Naive thymus-derived CD4-positive, alpha-beta T cell (primary cell): ENCODE measurements at places on chromosomes 3 and 15.

DNA sequence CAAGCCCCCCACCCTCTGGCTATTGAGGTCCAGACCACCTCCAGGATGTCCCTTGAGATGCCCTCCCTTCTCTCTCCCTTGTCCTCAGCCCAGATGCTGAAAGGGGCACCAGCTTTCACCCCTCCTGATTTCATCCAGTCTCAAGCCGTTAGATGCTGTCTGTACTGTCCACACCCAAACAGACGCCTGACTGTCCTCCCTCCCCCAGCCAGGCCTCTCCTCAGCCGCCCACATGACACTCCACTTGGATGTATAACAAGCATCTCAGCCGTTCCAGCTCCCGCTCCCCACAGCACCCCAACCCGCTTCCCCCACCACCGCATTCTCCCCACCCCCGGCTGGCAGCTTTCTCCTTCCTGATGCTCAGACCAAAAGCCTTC, 25.0 kb upstream of the CYP11A1 start:
- no peaks in the 10 kb centered on the region for H3K4me1 ChIP-seq
- DNase-seq = no peak
- no peaks in the 10 kb centered on the region for H3K27me3 ChIP-seq
- no peak overlapping the region for H3K4me3 ChIP-seq
- no peaks in the 10 kb centered on the region for H3K36me3 ChIP-seq

GRCh38 chr3:40615918-40616819, 91.4 kb downstream of the ZNF621 start:
- H3K4me3 ChIP-seq = no peak overlapping the region
- H3K27me3 ChIP-seq = no peaks in the 10 kb centered on the region
- no peaks in the 10 kb centered on the region for H3K36me3 ChIP-seq
- DNase-seq = no peak
- H3K4me1 ChIP-seq = no peaks in the 10 kb centered on the region

GRCh38 chr3:157094301-157094700, 65.6 kb downstream of the CCNL1 start:
- DNase-seq = no peak
- H3K27ac ChIP-seq = no peak overlapping the region
- no peaks in the 10 kb centered on the region for H3K36me3 ChIP-seq
- H3K27me3 ChIP-seq = no peaks in the 10 kb centered on the region
- H3K4me1 ChIP-seq = peaks cover 15% of the 10 kb centered on the region
- H3K4me3 ChIP-seq = no peak overlapping the region

GRCh38 chr15:49290191-49290590, 120.1 kb downstream of the GALK2 start:
- no peak overlapping the region for H3K27ac ChIP-seq
- no peaks in the 10 kb centered on the region for H3K27me3 ChIP-seq
- no peak overlapping the region for H3K4me3 ChIP-seq
- DNase-seq = no peak
- no peaks in the 10 kb centered on the region for H3K4me1 ChIP-seq

- no peak overlapping the region for H3K27ac ChIP-seq
- H3K4me1 ChIP-seq = peaks cover 10% of the 10 kb centered on the region
- no peak overlapping the region for H3K4me3 ChIP-seq
- no peaks in the 10 kb centered on the region for H3K27me3 ChIP-seq
- no peaks in the 10 kb centered on the region for H3K36me3 ChIP-seq
These were observed 69.4 kb downstream of the SLCO3A1 start for GRCh38 chr15:91922646-91923547.

GRCh38 chr3:42652611-42653302, 740 bp upstream of the ZBTB47 start:
- H3K27me3 ChIP-seq = no peaks in the 10 kb centered on the region
- DNase-seq = no peak
- H3K27ac ChIP-seq = no peak overlapping the region

GRCh38 chr3:57961828-57962447, 46.3 kb upstream of the FLNB start:
- H3K4me3 ChIP-seq = no peak overlapping the region
- no peaks in the 10 kb centered on the region for H3K4me1 ChIP-seq
- no peak overlapping the region for H3K27ac ChIP-seq
- no peak for DNase-seq

GRCh38 chr3:131744765-131745164, 242.0 kb upstream of the MRPL3 start:
- no peaks in the 10 kb centered on the region for H3K36me3 ChIP-seq
- no peak overlapping the region for H3K27ac ChIP-seq
- no peak for DNase-seq
- H3K4me3 ChIP-seq = no peak overlapping the region

DNA sequence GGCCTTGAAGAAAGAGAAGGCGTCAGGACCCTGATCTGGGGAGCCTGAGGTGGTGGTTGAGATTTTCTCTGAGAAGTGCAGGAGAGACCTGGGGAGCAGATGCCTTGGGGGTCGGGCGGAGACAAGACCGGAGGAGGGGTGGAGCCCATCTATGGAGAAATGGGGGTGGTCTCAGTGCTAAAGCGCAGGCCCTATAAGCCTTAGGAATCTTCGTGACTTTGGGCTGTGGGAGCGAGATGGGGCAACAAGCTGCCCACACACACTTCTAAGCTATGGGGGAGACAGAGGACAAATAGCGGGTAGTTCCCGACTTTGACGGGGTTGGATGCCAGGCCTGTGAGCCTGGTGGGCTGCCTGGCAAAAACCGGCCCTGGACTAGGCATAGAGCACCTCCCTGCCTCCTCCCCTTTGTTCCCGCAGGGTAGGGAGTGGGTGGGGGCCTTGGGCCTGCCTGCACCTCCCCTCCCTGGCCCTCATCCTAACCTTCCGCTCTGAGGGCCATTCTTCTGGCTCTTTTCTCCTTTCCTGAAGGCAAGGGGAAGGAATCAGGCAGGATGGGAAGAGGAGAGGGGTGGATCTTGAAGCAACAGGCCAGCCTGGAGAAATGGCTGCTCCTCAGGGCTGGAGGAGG, 880 bp downstream of the NISCH start:
- no peaks in the 10 kb centered on the region for H3K27me3 ChIP-seq
- peaks cover 11% of the 10 kb centered on the region for H3K36me3 ChIP-seq
- peaks cover 15% of the 10 kb centered on the region for H3K4me1 ChIP-seq
- peak overlapping the region; percentile 98 for H3K4me3 ChIP-seq

DNA sequence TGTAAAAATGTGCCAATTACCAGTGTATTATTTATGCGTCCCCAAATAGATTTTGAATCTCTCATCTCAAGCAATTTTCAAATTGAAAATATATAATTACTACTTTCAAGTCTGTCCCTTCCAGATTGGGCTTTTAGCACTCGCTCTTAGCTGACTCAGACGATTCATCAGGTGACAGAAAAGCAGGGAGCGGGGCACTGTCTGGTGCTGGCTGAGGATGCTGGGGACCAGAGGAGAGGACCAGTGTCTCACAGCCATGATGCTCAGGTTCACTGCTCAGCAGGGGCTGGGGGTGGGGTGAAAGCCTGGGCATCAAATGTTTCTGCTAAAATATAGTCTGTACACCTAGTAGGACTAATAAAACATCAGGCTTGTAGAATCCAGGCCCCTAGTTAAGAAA, 199.9 kb downstream of the GABRG3 start:
- DNase-seq = no peak
- H3K4me1 ChIP-seq = no peaks in the 10 kb centered on the region
- H3K4me3 ChIP-seq = no peak overlapping the region
- H3K27me3 ChIP-seq = no peaks in the 10 kb centered on the region
- no peaks in the 10 kb centered on the region for H3K36me3 ChIP-seq

DNA sequence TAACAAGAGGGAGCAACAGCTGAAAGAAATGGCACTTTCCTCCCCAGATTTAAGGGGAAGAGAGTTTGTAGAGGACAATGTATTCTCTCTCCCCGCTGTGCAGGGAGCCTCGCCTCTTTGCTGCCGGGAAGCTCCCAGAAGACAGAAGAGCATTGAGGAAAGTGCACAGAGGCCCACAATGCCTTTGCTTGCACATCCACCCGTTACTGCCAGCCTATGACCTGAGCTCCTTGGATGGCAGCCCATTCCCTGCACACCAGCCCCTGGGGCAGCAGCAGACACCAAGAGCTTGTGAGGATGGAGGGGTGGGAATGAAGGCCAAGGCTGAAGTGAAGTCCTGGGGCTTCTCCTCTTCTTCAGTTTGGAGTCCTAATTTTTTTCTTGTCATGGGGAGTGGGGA, 67.0 kb downstream of the CLDN11 start:
- no peak overlapping the region for H3K27ac ChIP-seq
- no peaks in the 10 kb centered on the region for H3K36me3 ChIP-seq
- H3K4me3 ChIP-seq = no peak overlapping the region
- DNase-seq = no peak
- H3K27me3 ChIP-seq = no peaks in the 10 kb centered on the region
- H3K4me1 ChIP-seq = no peaks in the 10 kb centered on the region

DNA sequence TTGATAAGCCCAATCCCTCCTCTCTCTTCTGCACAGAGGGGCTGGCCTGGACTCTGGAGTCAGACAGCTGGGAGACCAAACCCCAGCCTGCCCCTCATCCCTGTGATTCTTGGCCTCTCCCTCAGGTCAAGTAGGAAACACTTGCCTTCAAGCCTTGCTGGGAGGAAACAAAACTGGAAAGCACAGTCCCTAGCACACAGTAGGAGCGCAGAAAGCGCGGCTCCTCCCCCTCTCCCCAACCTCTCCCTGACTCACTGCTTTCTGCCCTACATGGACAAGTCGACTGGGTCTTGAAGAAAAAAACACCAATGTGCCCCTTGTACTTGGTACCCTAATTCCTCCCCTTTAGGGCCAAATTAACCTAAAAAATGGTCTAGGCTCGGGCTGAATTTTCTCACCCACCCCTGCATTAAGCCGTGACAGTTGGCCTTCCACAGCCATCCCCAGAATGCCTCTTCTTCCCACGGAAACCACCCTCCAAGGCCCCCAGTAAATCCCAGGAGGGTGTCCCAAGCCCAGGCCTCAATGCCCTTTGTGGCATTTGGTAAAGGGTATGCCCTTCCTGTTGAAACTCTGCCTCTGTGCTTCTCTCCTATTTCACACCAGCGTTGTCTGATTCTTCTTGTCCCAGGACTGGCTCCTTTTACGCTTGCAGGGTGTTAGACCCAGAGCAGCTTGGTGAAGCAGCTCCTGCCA, 11.3 kb upstream of the RAF1 start:
- DNase-seq = no peak
- H3K36me3 ChIP-seq = no peaks in the 10 kb centered on the region
- H3K27me3 ChIP-seq = no peaks in the 10 kb centered on the region
- no peaks in the 10 kb centered on the region for H3K4me1 ChIP-seq
- no peak overlapping the region for H3K27ac ChIP-seq

DNA sequence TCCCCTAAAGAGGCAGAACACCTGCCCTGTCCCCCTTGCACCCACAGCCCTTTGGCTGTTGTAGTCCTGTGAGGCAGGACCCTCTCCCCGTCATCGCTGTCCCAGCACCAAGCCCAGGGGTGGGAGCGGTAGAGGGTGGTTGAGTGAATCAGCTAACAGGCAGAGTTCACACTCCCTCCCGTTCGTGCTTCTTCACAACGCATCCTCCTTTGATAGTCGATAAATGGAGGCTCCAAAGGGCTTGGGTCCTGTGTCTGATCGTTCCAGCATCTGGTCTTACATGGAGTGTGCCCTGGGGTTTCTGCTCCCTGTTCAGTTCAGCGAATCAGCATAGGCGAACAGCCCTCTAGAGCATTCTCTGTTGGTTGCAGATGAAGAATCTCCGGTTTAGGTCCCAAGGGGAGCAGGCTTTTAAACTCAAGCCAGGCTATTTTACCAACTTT, 820 bp upstream of the HMCES start:
- DNase-seq = no peak
- peaks cover 14% of the 10 kb centered on the region for H3K4me1 ChIP-seq
- no peak overlapping the region for H3K4me3 ChIP-seq
- H3K36me3 ChIP-seq = peaks cover 49% of the 10 kb centered on the region
- no peaks in the 10 kb centered on the region for H3K27me3 ChIP-seq

- H3K4me3 ChIP-seq = no peak overlapping the region
- no peaks in the 10 kb centered on the region for H3K4me1 ChIP-seq
- no peak for DNase-seq
- no peaks in the 10 kb centered on the region for H3K27me3 ChIP-seq
- no peaks in the 10 kb centered on the region for H3K36me3 ChIP-seq
- no peak overlapping the region for H3K27ac ChIP-seq
These were observed 15.2 kb downstream of the TRAIP start for GRCh38 chr3:49841126-49841696.

GRCh38 chr15:66603301-66604179, 37.7 kb upstream of the LCTL start:
- no peaks in the 10 kb centered on the region for H3K27me3 ChIP-seq
- no peak overlapping the region for H3K27ac ChIP-seq
- no peaks in the 10 kb centered on the region for H3K36me3 ChIP-seq
- H3K4me1 ChIP-seq = no peaks in the 10 kb centered on the region
- peak; percentile 59 for DNase-seq

DNA sequence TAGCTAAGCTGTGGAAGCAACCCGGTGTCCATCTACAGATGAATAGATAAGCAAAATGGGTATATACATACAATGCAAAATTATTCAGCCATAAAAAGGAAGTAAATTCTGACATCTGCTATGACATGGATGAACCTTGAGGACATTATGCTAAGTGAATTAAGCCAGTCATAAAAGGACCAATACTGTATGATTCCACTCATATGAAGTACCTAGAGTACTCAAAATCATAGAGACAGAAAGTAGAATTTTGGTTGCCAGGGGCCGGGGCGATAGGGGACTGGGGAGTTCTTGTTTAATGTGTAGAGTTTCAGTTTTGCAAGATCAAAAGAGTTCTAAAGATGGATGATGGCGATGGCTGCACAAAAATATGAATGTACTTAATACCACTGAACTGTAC, 10.3 kb downstream of the EID1 start:
- no peaks in the 10 kb centered on the region for H3K27me3 ChIP-seq
- H3K4me3 ChIP-seq = no peak overlapping the region
- DNase-seq = no peak

DNA sequence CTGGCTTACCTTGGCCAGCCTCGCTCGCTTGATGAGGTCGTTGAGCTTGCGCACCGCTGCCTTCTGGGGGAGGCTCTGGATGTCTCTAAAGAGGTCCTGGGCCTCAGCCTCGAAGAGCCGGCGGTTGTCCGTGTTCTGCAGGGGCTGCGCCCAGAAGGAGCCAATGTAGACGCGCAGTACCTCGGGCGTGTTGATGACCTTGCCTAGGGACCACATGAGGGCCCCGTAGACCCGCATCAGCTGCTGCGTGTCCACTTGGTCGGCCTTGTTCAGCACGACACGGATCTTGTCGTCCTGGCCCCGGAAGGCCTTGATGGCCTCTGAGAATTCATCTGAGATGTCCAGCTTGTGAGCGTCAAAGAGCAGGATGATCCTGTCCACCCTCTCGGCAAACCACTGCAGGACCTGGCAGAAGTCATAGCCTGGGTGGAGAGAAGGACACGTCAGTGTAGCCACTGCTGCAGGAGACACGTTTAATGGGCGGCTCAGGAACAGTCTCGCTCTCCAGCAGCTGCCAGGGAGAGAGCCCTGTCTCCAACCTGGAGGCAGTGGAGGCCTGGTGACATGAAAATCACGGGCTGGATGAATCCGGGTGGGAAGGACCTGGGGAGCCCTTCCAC, 25.5 kb upstream of the SPTBN5 start:
- no peaks in the 10 kb centered on the region for H3K4me1 ChIP-seq
- no peaks in the 10 kb centered on the region for H3K36me3 ChIP-seq
- H3K4me3 ChIP-seq = no peak overlapping the region
- no peak overlapping the region for H3K27ac ChIP-seq
- no peaks in the 10 kb centered on the region for H3K27me3 ChIP-seq
- DNase-seq = no peak

- H3K27ac ChIP-seq = no peak overlapping the region
- H3K36me3 ChIP-seq = no peaks in the 10 kb centered on the region
- no peaks in the 10 kb centered on the region for H3K27me3 ChIP-seq
- H3K4me1 ChIP-seq = no peaks in the 10 kb centered on the region
- no peak for DNase-seq
- no peak overlapping the region for H3K4me3 ChIP-seq
These were observed 227.5 kb downstream of the NEK10 start for GRCh38 chr3:27141668-27142067.

GRCh38 chr15:48064421-48064820, 56.4 kb upstream of the SLC24A5 start:
- H3K27me3 ChIP-seq = no peaks in the 10 kb centered on the region
- DNase-seq = no peak
- H3K36me3 ChIP-seq = no peaks in the 10 kb centered on the region
- H3K27ac ChIP-seq = no peak overlapping the region
- no peak overlapping the region for H3K4me3 ChIP-seq
